Retina (tissue), 1 donor: ENCODE measurements at places on chromosomes 6 and 20.

- DNase-seq = no peak
Measured at GRCh38 chr6:20582586-20583443, 48.6 kb downstream of the CDKAL1 start.

- DNase-seq = no peak
Measured at GRCh38 chr20:44405257-44405656, 49.8 kb downstream of the HNF4A start.

DNA sequence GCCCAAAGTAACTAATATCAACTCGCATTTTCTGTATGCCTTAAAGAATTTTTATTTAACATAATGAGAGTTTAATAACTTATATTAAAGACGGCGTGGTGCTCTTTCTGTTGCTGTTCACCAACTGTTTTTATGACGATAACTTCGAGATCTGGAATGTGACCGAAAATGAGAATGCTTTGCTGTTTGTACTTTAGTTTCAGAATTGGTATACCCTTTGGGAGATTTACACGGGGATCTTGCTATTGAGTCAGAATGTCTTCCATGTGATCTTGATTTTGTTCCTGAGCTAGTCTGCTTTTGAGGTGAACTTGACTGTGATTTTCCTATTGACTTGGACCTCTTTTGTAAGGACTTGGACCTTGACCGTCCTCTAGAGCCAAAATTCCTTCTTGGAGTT is 17.9 kb downstream of the PNRC1 start:
- no peak for DNase-seq

- no peak for DNase-seq
Measured at GRCh38 chr6:111468329-111469012, 14.5 kb downstream of the REV3L start.

DNA sequence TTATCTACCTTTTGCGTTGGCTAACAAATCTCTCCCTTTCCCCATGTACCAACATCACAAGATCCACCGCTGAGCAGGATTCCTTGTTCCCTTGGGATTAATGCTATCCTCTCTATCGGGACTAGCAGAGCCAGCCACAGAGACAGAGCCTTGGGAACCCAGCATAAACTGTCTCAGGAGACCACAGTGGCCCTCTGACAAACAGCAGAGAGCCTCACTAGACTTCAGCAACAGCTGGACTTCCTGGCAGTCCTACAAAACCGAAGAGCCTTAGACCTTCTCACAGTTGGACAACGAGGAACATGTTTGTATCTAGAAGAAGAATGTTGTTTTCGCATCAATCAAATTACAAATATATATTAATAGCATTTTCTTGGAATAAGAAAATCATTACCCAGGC is 39.6 kb upstream of the POU5F1 start:
- no peak for DNase-seq

- no peak for DNase-seq
Measured at GRCh38 chr6:131400779-131401496, 172.1 kb upstream of the ARG1 start.

DNA sequence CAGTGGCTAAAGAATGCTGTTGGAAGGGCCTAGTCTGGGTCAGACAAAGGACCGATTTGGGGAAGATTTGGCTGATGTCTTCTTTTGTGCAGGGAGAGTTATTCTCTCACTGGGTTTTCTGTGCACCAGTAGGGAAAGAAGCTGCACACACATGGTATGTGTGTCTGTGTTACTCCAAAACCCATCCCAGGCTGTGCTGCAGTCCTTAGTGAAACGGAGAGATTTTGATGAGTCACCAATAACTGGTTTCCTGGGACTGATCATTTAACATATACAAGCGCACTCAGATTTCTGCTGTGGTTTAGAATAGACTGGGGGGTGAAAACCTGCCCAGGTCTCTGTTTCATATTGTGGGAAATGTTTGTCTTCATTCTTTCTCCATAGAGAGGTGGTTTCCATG is 1049.8 kb downstream of the KIF16B start:
- no peak for DNase-seq

- no peak for DNase-seq
Measured at GRCh38 chr6:170040115-170040500, 250.8 kb downstream of the DLL1 start.

- no peak for DNase-seq
Measured at GRCh38 chr6:12363651-12364381, 73.7 kb downstream of the EDN1 start.
